Amygdala (tissue), 56 donors: ENCODE measurements at places on chromosomes 7 and 10.

- DNase-seq, result no peak
Observed at GRCh38 chr7:18505870-18506460, 10.4 kb downstream of the HDAC9 start.

DNA sequence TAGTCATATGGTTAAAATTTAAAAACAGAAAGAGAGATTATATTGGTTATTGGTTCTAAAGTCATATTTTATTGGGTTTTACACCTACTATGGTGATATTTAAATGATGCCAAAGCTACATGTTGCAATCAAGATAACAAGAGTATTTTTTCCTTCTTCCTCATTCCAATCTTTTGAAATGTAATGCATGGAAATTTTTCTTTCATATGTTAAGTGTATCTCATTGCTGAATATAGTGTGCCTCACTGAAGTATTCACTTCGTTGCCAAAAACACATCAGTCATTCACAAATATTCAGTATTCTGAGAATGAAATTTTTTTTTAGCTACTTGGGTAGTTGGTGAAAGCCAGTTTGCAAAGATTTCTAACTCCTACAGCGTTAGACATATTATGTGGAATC, 19.5 kb downstream of the HDAC9 start:
- no peak for DNase-seq

DNA sequence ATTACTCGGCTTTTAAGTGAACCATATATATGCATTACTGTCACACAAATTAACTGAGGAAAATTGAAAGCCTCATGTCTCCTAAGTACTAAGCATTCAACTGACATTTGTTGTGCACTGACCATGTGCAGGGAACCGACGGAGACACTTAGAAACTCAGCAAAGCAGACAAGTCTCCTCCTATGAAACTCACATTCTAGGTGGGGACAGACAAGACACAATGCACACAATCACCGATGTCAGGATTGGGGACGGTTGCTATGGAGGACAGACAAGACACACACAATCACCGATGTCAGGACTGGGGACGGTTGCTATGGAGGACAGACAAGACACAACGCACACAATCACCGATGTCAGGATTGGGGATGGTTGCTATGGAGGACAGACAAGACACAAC, 134.0 kb downstream of the PTPRN2 start:
- no peak for DNase-seq

DNA sequence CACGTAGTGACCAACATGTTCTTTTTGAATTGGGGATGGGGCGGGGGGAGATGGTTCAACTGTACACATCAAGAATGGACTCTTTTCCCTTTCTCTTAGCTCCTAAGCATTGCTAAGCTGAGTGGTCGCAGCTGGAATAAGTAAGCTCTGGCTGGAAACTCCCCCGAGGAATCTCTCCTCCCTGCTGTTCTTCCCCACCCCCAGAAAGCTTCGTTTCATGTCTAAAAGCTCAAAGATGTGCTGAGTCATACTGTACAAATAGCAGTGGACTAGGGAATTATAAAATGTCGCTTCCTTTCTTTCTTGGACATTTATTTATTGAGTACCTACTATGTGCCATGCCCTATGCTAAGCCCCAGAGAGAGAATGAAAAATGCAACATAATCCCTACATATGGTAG, 191.1 kb upstream of the ADO start:
- no peak for DNase-seq

DNA sequence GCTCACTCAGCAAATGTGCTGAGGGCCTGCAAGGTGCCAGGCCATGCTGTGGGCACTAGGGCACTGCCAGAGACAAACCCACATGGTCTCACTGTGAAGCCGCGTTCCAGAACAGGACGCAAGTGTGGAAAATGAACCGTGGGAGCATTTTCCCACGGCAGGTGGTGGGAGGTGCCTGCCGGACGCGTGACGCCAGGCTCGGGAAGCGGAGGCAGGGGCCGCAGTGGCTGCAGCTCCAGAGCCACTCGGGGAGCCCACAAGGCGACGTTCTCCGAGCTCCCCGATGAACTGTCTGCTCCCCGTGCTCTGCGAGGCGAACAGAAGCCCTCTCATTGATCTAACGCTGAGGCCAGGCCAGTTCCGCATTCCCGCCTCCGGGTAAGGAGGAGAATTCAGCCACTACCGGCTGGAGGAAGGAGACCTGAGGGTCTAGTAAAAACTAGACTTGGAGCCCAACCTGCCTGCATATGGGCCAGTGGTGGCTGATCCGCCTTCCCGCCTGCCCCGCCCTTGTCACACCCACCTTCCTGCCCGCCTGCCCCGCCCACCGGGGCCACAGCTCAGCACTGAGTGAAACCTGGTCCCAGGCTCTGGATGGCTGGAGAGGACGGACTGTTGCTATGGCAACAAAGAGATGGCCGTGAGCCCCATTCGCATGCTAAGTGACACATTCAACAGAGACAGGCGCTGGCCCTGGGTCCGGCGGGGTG, 13.1 kb downstream of the ADGRA1 start:
- DNase-seq, result no peak

DNA sequence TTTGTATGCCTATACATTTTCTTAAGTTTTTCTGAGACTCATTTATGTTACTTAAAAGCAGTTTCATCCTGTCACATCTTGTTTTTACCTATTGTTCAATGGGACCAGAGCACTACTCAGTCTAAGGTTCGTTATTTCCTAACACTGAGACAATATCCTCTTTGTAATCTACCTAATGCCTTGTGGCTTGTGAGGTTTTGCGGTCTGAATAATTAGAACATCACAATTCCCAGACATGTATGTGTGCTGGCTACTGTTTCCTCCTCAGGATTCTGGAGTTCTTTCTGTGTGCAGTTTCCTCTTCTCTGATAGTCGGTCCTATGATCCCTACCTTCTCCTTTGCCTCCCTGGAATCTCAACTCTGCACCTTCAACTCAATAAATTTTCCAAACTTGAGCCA, 620.2 kb downstream of the ANKRD7 start:
- no peak for DNase-seq
